ENCODE measurements at places on chromosomes 3 and 15. TPM values are rescaled to one million over a fixed set of nuclear protein-coding genes. Genes with fewer than 3 reads are reported as not detected.

GRCh38 chr3:139187154-139187553, 142.5 kb upstream of the PRR23C start:
- no peak for DNase-seq
- no peaks in the 10 kb centered on the region for H3K27me3 ChIP-seq
- H3K4me3 ChIP-seq: no peak overlapping the region

Gene ATP2B2
- 2.0 TPM for total RNA-seq

Gene ZPLD1
- total RNA-seq: not detected

Gene GOLGA8R
- total RNA-seq: 11.4 TPM

Gene RAD51
- 0.59 TPM for total RNA-seq
